ENCODE measurements at places on chromosomes 7 and 10.

DNA sequence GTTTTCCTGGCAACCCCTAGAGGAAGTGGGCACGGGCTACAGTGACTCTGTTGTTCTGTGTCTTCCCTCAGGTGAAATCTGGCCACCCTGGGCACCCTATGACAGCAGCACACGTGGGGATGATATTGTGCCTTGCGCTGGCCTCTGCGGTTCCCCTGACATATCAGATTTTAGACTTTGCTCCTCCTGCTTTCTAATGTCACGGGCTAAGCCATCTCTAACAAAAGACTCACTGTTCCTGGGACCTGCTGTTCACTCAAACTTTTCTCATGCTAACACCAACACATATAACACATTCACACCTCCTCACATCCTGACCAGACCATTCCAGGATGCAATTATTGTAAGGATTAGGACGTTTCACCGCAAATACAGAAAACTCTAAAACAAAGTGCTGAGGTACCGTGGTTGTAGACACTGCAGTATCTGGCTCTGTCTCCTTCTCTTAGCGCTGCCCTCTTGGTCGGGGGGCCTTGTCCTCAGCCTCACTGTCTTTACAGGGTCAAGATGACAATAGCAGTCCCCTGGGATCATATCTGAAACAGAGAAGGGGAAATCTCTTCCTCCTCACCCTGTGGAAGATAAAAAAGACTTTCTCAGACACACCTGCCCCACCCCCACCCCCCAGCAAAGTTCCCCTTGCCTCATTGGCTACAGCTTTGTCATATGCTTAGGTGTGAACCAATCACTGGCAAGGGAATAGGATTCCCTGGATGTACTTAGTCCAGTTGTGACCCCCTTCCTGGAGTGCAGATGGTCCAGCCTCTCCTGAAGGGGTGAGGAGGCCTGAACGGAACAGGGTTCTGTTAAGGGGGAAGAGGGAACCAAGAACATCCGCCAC, 14.1 kb downstream of the CHN2 start:
- no peak for DNase-seq

DNA sequence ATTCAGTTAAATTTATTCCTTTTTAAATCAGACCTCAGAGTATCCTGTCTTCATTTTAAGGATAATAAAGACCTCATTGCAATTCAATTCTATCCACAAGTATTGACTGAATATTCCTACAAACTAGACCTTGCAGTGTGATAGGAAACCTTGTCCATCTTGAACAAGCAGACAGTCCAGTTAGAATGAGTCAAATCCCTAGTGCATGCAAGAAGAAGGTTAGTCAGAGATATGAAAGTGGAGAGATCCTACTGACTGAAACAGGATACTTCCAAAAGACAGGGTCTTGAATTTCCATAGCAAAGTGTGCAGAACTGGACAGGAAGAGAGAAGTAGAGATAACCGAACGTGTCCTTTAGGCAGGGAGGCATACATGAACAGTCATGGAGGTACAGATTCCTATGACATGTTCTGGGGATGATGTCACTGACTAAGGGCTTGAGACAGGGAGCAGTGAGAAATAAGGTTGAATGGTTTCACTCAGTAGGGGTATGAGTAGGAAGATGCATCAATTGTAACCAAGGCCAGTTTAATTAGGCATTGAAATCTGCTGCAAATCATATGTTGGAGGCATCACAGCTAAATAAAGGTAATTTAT, 45.2 kb downstream of the PPP1R3A start:
- DNase-seq = no peak

- DNase-seq = no peak
Observed at GRCh38 chr10:271722-272121, 136.5 kb downstream of the ZMYND11 start.

GRCh38 chr10:103696411-103697145, 158.8 kb downstream of the SH3PXD2A start:
- no peak for DNase-seq

- DNase-seq = no peak
Observed at GRCh38 chr10:1293157-1293556, 237.0 kb downstream of the WDR37 start.

GRCh38 chr7:74006451-74007241, 21.3 kb upstream of the ELN start:
- DNase-seq = no peak

Data from progenitor cell of endocrine pancreas (in vitro differentiated cells).